Stimulated activated CD8-positive, alpha-beta memory T cell treated with anti-CD3 and anti-CD28 coated beads, Interleukin-4, amount 100 ng/mL, for 1 hour (primary cell): ENCODE measurements at places on chromosomes 5 and 9.

GRCh38 chr5:105836268-105836667, 1834.5 kb downstream of the EFNA5 start:
- no peak for DNase-seq

- DNase-seq, result no peak
Measured at GRCh38 chr5:68957591-68957990, 136.2 kb upstream of the SLC30A5 start.

DNA sequence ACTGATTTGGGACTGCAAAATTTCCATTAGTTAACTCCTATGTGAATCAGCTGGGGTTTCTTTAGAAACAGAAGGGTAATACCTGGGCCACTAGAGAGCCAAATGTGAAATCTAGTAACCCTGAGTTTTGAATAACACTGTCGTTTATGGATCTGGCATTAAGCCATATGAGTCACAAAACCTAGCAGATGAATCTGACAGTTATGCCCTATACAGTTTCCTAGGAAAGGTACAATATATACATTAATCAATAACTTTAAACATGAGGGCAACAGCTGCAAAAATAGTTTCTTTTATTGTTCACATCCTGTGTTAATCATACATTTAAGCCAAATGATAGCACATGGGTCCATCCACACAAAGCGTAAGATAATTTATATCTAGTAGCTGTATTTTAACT, 56.9 kb downstream of the PAM start:
- DNase-seq, result no peak

GRCh38 chr5:375336-375920, 53.9 kb downstream of the AHRR start:
- DNase-seq, result no peak

- no peak for DNase-seq
Measured at GRCh38 chr9:136701668-136702053, 10.7 kb upstream of the DIPK1B start.

DNA sequence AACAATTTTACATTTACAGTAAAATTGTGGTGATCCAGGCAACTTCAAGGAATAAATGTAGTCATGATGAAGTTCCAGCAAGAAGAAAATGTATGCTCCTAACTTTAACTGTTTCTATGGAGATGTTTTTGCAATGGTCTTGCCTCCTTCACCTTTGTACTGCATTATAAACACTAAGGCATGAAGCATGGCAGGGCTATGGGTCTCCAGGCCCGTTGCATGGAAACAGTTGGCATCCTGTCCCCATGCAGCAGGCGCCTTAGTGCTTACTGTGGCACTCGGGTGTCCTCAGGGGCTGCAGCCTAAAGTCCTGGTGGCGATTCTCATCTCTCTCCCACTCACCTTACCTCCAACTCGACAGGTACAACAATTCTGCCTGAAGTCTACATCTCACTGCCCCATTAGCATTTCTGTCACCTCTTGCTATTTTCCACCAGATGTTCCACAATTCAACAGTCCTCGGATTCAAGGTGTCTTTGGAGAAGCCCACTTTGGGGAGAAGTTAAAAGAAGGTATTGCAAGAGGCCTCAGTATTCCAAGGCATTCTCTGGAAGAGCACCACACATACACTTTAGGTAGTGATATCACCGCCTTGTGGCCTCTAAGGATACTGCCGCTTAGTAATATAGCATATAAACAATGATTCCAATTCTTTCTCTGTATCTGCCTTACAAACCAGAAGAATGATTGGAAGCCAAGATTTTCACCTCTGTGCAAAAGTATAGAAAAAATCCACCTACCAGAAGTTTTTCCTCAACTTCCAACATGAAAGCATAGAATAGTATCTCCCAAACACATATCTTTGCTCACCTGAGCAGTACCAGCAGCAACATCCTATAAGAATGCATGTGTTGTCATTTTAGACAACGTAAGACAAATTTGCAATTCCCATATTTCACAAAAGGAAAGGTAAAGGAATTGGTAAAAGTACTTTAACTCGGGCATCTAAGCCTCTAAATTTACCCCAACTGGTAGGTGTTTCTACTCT, 5.1 kb downstream of the LIFR start:
- no peak for DNase-seq

GRCh38 chr5:93438124-93438523, 142.9 kb downstream of the NR2F1-AS1 start:
- no peak for DNase-seq

DNA sequence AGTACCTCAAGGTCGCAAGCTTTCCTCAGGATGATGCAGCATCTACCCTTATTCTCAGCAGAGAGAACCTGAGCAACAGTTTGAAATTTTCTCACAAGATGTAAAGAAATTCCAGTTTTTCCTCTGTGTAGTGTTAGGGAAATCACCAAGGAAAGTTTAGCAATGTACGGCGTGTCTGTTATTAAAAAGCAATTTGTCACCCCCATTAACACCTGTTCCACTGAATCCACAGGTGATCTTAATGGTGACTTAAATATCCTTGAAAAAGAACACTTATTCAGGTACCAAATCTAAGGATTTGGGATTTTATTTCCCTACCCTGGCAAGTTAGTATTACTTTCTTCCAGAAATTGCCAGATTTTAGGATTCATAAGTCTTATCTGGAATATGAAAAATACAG, 77.9 kb upstream of the ATP10B start:
- no peak for DNase-seq

DNA sequence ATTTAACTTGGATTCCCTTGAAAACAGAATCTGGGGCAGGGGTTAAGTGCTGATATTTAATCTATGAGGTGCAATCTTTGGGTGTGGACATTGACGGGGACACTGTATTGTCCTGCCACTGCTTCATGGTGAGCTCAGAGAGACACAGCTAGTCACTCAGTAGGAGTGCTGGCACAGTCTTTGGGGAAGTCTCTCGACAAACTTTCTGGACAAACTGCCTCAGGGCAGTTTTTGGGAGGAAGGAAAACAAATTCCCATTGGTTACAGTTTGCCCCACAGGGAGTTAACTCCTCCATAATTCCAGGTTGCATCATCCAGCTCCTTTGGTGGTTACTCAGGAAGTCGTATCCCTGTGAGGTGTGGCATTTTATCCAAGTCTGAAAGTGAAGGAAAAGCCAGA, 17.9 kb downstream of the HNRNPK start:
- no peak for DNase-seq

GRCh38 chr5:143474616-143475015, 71.1 kb upstream of the NR3C1 start:
- no peak for DNase-seq

GRCh38 chr5:9015260-9015936, 530.5 kb downstream of the SEMA5A start:
- DNase-seq, result no peak

- DNase-seq, result no peak
Measured at GRCh38 chr9:125659201-125659840, 47.7 kb downstream of the MAPKAP1 start.

GRCh38 chr5:113276493-113276892, 158.3 kb downstream of the TSSK1B start:
- DNase-seq, result no peak

GRCh38 chr9:78354989-78355388, 58.1 kb downstream of the PSAT1 start:
- DNase-seq, result no peak

DNA sequence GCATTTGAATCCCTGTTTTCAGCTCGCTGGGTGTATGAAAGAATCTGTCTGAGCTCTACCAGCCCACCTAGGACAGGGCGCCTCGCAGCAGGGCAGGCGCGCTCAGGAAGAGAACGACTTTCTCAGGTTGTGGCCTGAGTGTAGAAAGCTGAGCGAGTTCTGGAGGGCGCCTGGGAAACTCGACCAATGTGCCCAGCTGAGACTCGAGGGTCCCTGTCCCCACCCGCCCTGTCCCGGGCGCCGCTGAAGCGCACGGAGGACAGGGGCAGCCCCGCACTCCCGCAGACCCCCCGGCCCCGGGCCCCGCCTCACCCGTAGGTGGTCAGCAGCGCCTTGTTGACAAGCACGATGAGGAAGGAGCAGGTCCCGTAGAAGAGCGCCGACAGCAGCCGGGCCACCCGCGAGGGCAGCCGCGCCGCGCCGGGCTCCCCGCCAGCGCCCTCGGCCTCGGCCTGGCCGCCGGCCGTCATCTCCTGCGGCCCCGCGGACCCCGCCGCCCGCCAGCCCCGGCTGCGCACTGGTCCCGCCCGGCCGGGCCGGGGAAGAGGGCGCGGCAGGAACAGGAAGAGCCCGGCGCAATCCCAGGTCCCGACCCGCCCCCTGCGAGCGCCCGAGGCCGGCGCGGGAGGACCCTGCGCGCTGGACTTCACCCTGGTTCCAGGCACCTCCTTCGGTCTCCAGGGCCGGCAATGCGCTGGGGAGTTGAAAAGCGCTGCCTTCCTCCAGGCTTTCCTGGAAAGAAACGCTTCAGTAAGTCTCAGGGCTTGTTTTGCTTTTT, at the start of gene SLC35D2:
Gene SLC35D2 (minus strand): TSS at position 547 of the 778 bp plus-strand sequence. CDS start 77 bp downstream, at position 470.
- DNase-seq, result no peak

- DNase-seq, result no peak
Measured at GRCh38 chr5:2178071-2178477, 295.3 kb upstream of the IRX4 start.

- DNase-seq, result no peak
Measured at GRCh38 chr5:34736445-34737115, 80.5 kb downstream of the RAI14 start.

DNA sequence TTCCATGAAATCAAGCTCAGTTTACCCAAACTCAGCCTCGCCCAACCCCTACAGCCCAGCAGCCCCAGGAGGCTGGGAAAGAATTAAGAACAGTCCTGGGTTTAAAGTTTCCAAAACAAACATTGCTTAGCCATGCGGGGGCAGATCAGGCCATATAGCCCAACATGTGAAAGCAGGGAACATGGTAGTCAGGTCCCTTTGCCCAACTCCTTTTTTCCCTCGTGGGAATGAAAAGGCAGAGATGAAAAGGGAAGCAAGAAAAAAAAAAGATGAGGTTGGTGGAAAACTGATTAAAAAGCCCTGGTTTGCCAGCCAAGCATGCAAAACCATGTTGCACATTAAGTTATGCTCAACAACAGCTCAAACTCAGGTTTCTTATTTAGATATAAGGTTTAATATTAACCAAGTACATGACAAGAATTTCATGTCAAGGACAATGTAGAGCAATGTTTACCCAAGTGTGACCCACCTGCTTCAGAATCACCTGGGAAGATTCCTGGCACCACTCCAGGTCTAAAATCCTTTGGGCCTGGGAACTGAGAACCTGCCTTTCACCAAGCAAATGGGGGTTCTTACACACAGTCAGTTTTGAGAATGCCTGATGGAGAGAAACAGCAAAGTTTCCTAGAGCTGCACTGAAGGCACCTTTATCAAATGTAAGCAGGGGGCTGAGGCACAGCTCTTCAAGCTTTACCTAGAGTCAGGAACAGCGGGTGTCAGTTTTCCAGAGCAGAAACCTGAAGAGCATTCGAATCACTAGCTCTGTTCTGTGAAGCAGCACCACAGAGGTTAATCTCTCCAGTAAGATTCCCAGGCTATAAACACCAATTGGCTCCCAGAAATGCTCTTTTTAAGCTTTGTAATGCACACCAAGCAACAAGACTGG, 1.7 kb downstream of the FREM1 start:
- DNase-seq, result no peak

DNA sequence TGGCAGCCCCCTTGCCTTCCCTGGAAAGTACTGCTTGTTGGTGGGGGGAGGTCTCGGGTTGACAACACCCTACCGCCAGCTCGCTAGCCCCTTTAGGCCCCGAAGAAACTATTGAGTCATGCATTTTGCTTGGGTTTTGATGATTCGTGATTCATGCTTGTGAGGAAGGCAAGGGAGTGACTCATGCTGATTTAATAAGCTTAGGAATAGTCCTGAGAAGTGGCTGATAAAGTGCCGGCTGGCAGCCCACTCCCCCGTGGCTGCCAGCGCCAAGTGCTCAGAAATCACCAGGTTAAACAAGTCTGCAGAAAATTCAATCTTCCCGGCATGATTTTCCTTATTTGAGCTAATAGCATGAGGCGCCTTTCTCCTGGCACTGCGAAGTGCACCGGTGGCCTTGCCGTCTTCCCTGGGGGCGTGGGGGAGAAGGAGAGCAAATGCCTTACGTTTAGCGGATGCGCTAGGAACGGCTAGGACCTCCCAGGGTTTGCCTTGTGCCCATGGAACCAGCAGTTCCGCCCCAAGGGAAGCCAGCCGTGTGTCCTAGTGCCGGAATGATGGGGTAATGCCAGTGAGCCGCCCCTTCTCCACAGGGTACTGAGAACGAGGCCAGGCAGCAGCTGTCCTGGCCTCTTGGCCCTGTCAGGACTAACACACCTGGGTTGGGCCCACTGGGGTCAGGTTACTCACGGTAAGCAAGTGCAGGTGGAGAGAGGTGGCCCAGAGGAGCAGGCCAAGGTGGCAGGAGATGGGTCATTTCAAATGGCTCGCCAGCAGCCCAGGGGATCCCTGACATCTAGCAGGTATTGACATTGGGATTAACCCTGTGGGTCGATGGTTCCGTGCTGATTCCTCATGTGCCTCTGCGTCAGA, 151.9 kb downstream of the MACROH2A1 start:
- no peak for DNase-seq

- no peak for DNase-seq
Measured at GRCh38 chr9:95580812-95581761, 64.3 kb upstream of the PTCH1 start.

DNA sequence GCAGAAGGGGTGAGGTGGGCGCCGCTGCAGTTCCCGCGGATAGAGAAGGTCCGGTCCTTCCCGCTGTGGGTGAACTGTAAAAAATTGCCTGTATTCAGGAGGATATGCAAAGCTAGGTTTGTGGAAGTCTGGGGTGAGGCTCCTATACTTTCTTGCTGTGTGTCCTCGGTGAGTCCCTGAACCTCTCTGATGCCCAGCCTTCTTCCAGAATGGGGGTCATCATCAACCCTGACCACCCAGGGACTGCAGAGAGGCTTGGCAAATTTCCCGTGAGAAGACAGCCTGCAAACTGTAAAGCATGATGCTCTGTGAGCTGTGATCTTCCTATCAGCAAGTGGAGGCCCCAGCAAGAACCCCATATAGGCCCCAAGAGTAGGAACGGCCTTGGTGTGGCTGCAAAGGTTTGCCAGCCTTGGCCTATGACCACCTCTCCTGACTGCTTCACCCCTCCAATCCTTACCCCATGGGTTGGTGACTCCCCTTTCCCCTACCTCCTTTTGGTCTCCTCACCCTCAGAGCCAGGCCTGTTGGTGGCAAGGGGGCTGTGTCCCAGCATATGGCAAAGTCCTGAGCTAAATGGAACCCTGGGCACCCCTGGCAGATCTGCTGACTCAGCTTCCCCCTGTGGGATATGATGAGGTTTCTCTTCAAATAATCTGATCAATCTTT, 760 bp downstream of the ALDH1B1 start:
- no peak for DNase-seq

- DNase-seq, result no peak
Measured at GRCh38 chr5:35852084-35852734, 4.5 kb upstream of the IL7R start.

DNA sequence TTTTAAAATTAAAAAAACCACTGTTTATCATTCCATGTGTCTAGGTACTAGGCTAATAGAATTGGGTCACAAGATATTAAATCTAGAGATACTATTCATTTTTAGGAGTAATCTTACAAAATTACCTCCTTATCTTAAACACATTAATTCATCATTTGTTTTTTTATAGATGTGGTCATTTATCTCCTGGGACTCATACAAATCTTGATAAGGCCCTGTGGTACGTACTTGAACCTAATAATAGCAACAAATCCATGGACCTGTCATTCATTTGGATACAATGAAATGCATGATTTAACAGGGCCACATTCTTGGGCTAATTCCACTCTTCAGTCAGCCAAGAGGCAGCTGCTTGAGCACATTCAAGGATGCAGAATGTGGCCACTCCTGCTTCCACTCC, 66.4 kb upstream of the MARCHF11 start:
- DNase-seq, result no peak

- no peak for DNase-seq
Measured at GRCh38 chr9:126569036-126569435, 44.7 kb upstream of the LMX1B start.
